ENCODE measurements at places on chromosomes 3 and 15.

DNA sequence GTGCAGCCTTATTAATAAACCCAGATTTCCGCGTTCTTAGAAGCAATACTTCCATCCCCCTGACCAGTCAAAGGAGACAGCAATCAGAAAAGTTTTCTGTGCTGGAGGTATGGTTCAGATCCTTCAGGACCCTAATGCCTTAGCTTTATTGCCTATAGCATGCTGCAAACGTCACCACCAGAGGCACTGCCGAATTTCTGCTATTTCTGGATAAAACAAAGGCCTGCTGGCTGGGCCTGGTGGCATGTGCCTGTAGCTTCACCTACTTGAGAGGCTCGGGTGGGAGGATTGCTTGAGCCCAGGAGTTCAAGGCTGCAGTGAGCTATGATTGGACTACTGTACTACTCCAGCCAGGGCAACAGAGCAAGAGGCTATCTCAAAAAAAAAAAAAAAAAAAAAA, 407.2 kb downstream of the FOXP1 start:
- DNase-seq = no peak

GRCh38 chr3:153628591-153628990, 466.6 kb downstream of the RAP2B start:
- DNase-seq = no peak

GRCh38 chr3:43959498-43960447, 269.0 kb downstream of the ABHD5 start:
- no peak for DNase-seq

DNA sequence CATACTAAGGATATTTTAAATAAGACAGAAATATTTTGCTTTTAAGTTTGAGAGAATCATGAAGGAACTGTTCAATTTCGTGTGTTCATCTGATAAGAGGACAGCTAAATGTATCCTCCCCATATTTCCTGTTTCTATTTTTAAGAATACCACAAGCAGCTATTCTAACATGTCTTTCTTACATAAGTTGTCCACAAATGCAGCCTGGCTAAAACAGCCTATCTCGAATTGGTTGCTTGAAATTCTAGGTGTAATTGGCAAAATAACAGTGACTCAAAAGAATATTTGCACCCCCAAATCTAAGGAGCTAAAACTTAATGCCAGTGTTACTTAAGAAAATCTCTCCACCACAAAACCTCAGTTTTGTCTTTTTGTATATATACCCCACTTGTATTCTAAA, 35.0 kb downstream of the BTLA start:
- no peak for DNase-seq

GRCh38 chr15:65323071-65323511, 18.6 kb downstream of the RNU5B-1 start:
- no peak for DNase-seq

- DNase-seq = no peak
Observed at GRCh38 chr3:14522768-14523167, 17.4 kb downstream of the GRIP2 start.
